ENCODE measurements at places on chromosomes 12 and 14.

DNA sequence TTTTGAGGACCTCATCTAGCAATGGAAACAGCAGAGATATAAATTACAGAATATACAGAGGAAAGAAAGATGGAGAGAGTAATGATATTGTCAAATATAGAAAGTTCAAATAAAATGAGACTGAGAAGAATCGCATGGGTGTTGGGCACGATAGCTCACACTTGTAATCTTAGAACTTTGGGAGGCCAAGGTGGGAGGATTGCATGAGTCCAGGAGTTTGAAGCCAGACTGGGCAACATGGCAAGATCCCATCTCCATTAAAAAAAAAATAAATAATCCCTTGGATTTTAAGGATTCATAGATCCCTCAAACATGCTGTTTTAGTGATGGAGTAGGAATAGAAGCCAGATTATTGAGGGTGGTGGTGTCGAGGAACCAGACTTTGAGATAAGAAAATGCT is 1.9 kb downstream of the PYROXD1 start:
- no peak for DNase-seq

- DNase-seq: no peak
These were observed 170.0 kb upstream of the VASH1 start for GRCh38 chr14:76591266-76591665.

GRCh38 chr12:108047071-108047550 is 82.0 kb upstream of the WSCD2 start:
- no peak for DNase-seq

DNA sequence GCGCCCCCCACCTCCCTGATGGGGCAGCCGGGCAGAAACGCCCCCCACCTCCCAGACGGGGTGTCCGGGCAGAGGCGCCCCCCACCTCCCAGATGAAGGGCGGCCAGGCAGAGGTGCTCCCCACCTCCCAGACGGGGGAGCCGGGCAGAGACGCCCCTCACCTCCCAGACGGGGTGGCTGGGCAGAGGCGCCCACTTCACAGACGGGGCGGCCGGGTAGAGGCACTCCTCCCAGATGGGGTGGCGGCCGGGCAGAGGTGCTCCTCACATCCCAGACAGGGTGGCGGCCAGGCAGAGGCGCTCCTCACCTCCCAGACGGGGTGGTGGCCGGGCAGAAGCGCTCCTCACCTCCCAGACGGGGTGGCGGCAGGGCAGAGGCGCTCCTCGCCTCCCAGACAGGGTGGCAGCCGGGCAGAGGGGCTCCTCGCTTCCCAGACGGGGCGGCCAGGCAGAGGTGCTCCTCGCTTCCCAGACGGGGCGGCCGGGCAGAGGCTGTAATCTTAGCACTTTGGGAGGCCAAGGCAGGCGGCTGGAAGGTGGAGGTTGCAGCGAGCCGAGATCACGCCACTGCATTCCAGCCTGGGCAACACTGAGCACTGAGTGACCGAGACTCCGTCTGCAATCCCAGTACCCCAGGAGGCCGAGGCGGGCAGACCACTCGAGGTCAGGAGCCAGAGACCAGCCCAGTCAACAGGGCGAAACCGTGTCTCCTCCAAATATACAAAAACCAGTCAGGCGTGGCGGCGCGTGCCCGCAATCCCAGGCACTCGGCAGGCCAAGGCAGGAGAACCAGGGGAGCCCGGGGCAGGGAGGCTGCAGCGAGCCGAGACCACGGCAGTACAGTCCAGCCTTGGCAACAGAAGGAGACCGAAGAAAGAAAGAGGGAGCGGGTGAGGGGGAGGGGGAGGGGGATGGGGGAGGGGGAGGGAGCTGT is 12.9 kb upstream of the PXN start:
- DNase-seq: no peak

GRCh38 chr14:66496188-66496807 is 10.1 kb downstream of the CCDC196 start:
- DNase-seq: no peak

DNA sequence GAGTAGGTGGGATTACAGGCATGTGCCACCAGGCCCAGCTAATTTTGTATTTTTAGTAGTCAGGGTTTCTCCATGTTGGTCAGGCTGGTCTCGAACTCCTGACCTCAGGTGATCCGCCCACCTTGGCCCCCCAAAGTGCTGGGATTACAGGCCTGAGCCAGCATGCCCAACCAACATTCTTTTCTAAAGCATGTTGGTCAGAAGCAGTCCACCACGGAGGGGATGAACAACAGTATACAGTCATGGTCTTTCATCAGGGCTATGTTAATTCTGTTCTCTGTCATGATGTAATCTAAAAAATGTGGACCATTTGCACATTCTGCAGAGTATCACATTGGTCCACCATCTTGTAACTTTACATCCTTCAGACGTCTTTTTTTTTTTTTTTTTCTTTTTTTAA is 3.6 kb downstream of the MRPL51 start:
- DNase-seq: no peak

GRCh38 chr12:21819678-21820077 is 45.2 kb upstream of the KCNJ8 start:
- no peak for DNase-seq

DNA sequence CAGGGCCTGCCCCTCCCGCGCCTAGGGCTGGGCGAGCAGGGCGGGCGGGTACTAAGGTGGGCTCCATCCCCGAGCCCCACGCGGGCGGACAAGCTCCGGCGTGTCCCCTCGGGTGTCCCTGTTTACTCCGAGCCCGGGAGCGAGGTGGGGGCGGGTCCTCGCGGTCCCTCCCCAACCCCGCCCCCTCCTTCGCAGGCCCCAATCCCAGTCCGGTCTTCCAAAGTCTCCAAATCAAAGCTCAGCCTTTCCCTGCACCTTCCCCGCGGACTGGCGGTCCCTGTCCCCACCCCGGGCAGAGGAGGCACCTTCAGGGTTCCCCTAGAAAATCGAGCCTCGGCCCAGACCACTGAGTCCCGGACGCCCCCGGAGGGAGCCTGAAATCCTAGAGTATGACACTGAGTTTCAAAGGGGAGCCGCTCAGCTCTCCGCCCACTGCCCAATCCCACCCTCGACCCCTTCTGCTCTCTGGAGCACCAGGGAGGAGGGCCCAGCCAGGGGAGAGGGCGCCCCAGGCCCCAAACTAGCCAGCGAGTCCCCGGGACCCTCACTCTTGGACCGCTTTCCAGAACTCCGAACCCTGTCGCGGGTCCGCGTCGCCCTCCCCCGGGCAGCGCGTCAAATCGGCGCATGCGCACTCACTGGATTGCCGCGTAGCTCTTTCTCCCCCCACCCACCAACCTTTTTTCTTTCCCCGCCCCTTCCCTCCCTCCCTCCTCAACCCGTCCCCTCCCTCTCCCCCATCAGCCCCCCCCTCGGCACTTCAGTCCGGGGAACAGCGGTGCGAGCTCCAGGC is at the start of gene LRP1:
Gene LRP1 (plus strand): TSS at position 758 of the 793 bp plus-strand sequence. CDS start 482 bp downstream, outside the sequence.
- DNase-seq: peak; percentile 57

DNA sequence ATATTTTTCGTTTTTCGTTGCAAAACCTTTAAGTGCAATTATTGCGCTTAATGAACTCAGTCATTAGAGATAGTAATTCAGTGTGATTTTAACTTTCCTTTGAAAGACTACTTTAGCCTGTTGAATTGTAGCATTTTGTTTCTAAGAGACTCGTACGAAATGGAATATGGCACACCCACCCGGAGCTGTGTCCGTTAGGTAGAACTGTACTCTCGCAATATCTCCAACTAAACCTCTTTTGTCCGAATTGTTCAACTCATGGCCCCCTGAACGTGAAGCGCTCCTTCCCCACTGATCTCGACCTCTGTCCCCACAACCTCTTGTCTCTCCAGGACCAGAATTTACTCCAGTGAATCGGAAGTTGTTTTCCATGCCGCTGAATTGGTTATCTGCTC is 800 bp downstream of the PCNX4 start:
- no peak for DNase-seq

GRCh38 chr14:55151601-55152000 is 22.5 kb downstream of the LGALS3 start:
- no peak for DNase-seq

- DNase-seq: no peak
These were observed 41.4 kb downstream of the KCNA1 start for GRCh38 chr12:4951083-4951482.

DNA sequence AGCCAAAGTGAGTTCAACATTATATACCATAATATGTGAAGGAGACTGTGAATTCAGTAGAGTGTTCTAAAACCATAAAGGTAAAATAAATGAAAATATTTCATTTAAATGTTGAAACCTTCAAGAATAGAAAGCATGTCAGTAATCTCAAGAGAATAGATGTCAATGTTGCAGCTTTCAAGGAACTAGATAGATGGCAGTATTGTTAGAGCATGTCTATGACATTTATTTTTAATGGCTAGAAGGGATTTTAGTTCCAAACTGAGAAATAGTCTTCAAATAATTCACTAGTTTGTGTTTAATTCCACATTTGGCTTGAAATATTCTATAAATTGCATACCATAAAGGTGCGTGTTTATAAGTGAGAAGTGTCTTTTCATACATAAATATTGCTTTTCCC is 326.5 kb downstream of the FLRT2 start:
- no peak for DNase-seq

- no peak for DNase-seq
These were observed 12.2 kb downstream of the RERG start for GRCh38 chr12:15208871-15209656.

DNA sequence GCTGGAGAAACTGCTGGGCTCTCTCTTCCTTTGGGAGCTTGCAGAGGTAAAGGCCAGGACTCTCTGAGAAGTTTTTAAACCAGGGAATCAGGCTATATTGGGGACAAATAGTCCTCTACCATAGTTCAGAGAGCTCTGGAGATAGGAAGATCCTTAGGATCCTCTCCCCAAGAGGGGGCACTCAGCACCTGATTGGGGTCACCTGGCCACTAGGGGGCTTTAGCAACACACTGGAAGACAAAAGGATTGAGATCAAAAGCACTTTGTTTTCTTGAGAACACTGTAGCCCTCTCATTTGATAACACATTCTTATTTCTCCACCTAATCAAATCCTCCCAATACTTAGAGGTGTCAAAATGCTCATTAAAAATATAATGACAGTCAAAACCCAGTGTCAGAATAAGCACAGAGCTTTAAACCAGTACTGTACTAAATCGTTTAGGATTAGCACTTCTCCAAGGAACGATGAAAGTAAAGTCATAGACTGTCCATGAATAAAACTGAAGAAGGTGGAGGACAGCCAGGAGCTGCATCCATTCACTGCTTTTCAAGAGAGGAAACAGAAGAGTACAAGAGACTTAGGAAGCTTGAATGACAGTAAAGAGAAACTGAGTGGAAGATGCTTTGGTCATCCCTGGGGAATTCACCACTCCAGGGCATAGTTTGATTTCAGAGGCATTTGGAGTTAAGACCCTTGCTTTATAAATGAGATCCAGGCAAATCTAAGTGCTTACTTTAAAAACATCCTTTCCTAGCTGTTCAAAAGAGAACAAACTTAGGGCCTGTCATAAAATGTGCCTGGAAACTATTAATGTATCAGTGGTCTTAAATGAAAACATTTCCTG is 26.5 kb downstream of the BMP4 start:
- no peak for DNase-seq

DNA sequence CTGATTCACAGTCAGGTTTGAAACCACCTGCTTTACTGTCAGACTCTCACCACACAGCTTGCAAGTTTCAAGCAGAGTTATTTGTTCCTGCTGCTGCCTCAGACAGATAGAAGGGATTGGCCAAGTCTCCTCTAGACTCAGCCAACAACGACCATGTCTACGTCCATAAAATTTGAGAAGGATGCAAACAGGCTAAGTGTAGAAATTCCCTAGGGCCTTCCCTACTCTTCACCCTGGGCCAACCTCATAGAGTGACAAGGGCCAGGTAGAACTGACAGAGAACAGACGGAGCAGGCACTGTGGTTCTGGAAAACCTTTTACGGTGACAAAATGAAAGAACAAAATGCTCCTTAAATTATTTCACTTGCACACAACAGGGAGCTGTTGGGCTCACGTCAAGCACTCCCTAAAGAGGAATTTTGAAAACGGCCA is 39.5 kb downstream of the CLIP1 start:
- no peak for DNase-seq

- DNase-seq: no peak
These were observed 5.5 kb downstream of the CCDC92 start for GRCh38 chr12:123967121-123967586.

DNA sequence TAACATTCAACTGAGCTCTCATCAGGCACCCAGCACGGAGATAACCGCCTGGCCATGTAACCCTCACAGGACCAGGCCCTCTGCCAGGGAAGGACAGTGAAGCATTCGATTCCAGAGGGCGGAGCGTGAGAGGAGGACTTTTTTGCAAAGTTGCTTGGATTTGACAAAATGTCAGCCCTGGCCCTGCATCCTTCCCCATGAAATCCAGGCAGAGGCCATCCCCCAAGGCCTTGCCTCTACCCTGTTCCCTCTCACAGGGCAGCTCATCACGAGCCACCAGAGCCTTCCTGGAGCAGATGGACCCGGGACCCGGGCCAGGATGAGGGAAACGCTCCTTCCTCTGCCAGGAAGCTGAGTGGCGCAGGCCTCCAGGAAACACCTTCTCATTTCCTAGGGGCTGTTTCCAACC is 17.0 kb downstream of the CAMKK2 start:
- no peak for DNase-seq

GRCh38 chr12:26963413-26963812 is 25.1 kb downstream of the FGFR1OP2 start:
- DNase-seq: no peak

DNA sequence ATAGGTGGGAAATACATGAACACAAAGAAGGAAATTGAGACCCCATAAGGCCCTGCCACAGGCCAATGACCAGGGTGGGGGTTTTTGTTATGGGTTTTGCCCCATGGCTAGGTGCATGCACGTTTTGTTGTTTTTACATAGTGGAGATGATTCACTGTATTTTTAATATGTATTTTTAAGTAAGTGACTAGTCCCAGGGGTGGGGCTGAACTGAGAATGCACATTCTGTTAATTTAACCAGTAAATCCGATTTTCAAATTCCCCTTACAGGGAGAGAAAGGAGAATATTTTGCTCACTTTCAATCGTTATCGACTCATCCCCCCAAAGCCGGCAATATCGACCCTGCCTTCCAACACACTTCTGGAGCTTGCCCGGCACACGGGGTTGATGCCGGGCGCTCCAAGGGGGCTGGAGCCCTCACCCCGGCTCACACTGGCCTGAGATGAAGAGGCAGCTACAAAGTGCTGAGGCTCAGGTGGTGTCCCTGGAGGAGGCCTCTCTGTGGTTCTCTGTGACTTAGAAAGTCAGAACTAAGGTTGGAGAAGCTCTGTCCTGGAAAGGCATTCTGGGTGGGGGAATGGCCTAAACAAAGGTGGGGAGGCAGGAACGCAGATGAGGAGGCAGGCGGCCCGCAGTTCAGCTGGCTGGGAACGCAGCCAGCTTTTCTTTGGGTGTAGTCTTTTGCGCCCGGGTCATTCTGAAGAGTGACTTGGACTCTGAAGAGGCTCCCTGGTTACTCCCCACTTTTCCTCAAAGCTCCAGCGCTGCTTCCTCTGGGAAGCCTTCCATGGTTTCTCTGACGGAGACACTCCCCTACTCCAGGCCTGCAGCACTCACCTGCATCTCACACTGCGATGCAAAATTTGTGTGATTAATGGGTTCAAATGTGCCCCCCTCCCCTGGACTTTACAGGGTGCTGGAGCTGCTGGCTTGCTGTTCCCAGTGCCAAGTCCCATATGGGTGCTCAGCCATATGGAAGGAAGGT is 50.7 kb upstream of the DLK1 start:
- DNase-seq: no peak
